ENCODE measurements at places on chromosomes 4 and X. TPM values are rescaled to one million over a fixed set of nuclear protein-coding genes. Genes with fewer than 3 reads are reported as not detected.

Gene ARMCX4
- total RNA-seq = 17.2 TPM

GRCh38 chrX:155778844-155779553 is 102.1 kb upstream of the VAMP7 start:
- DNase-seq = no peak

- DNase-seq = no peak
Measured at GRCh38 chr4:41155194-41155830, 59.0 kb downstream of the APBB2 start.

DNA sequence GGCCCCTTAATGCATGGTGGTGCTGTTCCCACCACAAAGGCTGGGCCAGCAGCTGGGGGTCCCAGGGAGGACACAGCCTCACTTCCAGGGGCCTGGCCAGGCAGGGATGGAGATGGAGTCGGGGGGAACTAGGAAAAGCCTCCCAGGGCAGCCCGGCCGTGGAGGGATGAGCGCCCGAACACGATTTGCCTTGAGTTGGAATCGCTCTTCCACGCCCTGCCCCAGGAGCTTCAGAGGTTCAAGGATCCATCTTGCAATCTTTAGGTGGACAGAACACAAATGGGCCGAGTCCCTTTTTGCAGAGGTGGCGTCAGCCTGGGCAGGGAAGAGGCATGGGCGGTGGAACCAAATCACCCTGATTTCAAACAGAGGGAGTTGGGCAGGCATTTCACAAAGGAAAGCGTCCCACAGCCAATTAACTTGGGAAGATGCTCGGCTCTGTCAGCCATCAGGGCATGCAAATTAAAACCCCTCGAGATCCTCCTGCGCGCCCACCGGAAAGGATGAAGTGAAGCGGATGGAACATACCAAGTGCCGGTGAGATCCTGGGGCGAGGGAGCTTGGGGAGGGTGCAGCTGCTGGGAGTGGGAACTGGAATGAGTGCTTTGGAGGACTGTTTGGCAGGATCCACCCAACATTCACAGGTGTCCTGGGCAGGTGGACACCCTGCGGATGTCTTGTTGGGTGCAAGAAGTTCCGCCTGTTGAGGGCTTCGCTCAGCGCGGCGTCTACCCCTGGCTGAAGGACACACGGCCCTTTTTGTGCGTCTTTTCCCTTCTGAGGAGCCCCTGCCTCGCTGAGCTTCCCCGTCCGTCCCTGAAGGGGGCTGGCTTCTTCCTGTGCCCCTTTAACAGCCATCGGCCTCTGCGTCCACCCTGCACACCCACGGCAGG is 75.7 kb downstream of the HTRA3 start:
- DNase-seq = no peak

DNA sequence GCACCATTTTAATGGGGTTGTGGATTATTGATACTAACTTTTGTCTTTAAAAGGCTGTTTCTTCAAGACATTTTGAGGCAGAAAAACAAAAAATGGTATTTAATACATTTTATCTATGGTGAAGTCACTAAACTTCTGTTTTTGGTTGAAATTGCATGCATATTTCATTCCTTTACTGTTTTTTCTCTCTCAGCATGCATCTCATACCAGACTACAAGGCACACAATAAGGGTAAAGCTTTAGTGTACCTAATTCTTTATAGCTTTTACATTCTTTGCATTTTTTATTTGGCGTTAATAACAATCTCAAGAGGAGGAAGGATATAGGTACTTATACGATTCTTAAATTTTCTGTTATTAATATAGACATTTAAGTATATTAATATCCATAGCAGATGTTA is 151.0 kb upstream of the DKK2 start:
- DNase-seq = no peak

DNA sequence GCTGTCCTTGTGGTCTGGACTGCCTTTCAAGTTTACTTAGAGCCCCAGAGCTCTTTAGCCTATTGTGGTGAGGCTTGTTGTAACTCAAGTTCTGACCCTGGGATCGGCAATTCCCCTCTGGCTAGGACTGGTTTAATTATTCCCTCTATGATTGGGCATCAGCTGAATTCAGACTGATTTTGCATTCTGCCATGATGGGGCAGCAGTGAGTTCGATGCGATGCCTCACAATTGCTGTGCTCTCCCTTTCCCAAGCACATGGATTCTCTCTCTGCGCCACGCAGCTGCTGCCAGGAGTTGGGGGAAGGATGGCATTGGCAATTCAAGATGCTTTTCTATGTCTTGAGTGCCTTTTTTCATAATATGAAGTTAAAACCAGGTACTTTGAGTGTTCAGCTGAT is 327.8 kb upstream of the CXorf51B start:
- no peak for DNase-seq

Gene TDO2
- total RNA-seq = not detected

Gene CDS1
- 19.4 TPM for total RNA-seq

Gene TMLHE
- total RNA-seq = 13.0 TPM

Measured in upper lobe of left lung (tissue), 6 donors.